ENCODE measurements at places on chromosomes 11 and 22.

- no peak for DNase-seq
These were observed 30.7 kb upstream of the RBX1 start for GRCh38 chr22:40920526-40920925.

GRCh38 chr11:105046898-105047579 lies 1.9 kb upstream of the CARD16 start:
- DNase-seq, result no peak

GRCh38 chr11:95790933-95791708 lies 823 bp downstream of the CEP57 start:
- DNase-seq, result peak; percentile 26

DNA sequence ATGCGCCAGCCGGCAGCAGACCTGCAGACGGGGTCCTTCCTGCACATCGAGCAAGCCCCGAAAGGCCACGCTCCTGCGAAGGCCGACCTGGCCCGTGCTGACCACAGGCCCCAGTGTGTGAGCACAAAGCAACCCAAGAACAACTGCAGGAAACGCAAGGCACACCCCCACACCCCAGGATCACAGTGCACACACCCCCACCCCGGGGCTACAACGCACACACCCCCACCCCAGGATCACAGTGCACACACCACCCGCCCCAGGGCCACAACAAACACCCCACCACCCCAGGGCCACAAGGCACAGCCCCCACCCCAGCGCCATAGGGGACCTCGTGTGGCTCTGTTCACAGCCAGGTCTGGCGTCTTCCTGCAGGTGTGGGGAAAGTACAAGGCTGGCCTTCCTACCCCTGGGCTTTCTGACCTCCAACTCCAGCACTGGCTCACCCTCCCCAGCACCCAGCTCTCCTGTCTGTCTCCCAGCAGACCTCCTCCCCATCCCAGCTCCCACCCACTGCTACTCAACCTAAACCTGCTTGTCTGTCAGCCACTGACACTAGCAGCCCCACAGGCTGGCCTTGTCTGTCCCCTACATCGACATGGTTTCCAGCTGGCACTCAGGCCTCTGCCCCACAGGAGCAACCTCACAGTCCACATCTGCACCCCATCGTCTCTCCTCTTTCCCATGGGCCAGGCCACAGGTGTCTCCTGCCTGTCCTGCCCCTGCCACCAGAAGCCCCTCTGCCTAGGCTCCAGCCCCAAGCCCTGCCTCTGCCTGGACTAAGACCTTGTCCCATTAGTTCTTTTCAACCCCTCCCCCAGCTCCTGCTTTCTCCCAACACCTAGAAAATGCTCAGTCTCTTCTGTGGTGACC lies 20.5 kb upstream of the EFCAB6 start:
- no peak for DNase-seq

DNA sequence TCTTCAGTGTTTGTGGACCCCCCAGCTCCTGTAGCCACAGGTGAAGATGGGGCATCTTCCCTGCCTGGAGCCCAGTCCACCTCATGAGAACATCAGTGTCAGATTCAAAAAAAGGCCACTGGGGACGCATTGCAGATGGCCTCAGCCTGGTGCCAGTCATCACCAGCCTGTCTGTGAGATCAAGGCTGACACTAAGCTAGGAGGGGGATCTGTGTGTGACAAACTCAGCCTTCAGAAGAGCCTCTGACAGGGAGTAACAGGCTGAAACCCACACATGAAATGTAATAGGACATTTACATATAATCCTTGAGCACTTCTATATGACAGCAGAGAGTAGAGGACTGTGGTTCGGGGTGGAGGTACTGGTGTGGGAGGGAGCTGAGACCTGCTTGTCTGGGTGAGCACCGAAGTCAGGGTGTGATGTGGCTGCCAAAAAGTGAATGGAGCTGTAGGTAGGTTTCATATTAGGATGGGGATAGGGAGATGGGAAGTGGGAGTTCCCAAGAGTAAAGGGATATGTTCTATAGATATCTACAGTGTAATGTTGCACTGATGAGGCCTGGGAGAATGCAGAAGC lies 20.5 kb upstream of the CCDC134 start:
- DNase-seq, result no peak

GRCh38 chr11:10379426-10379825 lies 74.6 kb downstream of the ADM start:
- no peak for DNase-seq

GRCh38 chr22:29740216-29740615 lies 20.4 kb downstream of the CABP7 start:
- no peak for DNase-seq

DNA sequence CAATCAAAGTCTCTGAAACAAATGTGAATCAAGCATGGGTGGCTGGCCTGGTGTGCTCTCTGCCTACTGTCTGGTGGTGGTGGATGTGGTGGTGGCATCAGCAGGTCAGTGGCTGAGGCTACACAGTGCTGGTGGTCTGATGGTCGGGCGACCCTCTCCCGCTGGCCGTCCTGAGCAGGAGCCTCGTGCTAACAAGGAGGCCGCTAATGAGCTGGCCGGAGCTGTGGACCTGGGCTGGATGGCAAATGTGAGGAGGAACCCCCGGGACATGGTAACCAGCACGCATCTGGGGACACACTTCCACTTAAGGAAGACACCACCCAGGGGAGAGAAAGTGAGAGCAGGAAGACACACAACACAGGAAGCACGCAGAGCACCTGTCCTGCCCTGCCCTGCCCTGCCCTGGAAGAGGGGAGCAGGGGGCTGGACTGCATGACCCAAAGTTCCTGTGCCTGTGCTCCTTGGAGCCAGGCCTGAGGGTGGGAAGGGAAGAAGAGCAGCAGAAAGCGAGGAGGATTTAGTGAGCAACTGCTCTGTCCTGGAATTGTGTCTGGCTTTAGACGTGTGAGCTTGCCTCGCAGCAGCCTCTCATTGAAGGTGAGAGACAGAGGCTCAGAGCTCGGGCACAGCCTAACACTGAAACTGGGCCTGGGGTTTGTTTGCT lies 23.7 kb downstream of the SLC37A2 start:
- no peak for DNase-seq

- no peak for DNase-seq
These were observed 115.0 kb upstream of the NARS2 start for GRCh38 chr11:78689585-78690153.

GRCh38 chr11:61090521-61090920 lies 11.8 kb upstream of the CD5 start:
- DNase-seq, result no peak

DNA sequence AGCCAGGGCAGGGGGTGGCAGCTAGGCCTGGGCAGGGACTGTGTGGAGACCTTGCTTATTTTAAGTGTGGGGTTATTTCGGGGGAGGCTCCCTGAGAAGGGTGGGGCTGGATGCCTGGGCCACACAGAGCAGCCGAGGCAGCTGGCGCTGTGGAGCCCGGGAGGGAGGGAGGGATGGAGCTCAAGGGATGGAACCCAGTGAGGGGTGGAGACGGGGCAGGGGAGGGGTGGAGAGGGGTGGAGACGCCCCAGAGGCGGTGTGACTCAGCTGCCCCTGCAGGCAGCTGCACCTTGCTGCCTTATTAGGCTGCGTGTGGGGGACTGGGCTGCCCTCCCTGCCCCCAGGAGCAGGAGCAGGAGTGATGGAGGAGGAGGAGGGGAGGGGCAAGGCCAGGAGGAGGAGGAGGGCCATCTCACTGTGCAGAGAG lies 9.8 kb upstream of the TSSC4 start:
- no peak for DNase-seq

- no peak for DNase-seq
These were observed 93.2 kb downstream of the LRRC32 start for GRCh38 chr11:76577226-76577920.

DNA sequence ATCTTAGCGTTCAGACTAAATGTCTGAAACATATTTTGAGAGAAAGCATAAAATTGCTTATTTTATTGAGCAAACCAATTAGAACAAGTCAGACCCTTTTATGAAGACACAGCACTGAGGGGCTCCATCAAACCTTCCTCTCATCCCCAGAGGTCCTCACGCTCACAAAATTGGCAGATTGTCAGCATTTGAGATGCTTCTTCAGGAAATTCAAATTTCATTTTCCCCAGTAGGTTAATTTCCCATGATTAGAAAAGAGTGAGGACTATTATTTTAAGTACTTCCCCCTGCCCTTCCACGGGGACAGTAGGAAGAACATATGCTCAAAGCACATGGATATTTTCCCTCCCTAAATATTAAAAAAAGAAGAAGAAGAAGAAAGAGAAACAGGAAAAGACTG lies 851.8 kb downstream of the BRD1 start:
- DNase-seq, result no peak

GRCh38 chr11:38582151-38582550 lies 1984.1 kb upstream of the RAG2 start:
- DNase-seq, result no peak

DNA sequence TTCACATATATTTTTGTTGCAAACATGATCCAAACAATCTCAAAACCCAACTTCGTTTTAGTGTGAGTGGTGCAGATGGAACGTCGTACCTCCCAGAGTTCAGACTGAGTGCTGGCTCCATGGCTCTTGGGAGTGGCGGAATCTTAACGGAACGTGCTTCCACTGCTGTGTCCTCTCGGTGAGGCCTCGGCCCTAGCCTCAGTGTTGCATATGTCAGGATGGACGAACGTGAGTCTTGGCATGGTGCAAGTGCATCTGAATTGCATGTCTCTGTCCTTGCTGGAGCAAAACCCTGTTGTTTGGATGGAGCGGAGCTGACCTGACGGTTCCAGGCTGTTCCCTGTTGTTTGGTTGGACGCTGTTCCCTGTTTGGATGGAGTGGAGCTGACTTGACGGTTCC lies 306.8 kb downstream of the TBC1D22A start:
- no peak for DNase-seq

DNA sequence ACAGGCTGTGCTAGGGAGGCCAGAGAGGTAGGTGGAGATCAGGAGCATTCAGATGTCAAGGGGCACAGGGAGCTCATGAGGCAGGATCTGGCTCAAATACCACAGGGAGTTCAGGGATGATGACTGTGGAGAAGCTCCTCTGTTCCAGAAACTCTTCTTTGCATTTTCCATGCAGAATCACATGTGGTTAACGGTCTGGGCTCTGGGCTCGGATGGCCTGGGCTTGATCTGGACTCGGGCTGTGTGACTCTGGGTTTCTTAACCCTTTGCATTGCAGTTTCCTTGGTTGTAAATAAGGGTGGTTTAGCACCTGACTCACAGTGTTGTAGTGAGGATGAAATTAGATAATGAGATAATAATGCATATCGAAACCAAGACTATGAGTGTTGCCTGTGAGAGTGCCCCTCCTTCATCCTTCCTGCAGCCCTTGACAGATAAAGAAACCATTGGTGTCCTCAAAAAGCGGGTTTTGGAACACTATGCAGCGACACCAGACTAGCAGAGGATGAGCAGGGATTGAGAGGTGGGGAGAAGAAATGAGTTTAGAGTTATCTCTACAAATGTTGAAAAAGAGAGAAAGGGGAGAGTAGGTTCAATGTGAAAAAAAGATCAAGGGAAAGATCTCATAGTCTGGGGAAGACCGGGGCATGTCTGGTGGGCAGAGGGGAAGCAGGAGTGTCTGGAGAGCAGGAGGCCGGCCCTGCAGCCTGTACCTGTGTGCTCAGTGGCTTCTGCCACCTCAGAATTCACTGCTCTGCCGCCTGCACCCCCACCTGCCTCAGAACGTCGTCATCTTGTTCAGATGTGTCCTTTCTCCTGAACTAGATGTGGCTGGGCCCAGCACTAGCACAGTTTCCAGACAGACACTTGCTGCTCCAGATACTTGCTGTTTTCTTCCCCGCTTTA lies 197.8 kb upstream of the SORL1-AS1 start:
- DNase-seq, result no peak

All from T-helper 17 cell (primary cell).